CD4-positive, alpha-beta T cell treated with Interleukin-12 subunit alpha and Interleukin-12 subunit beta, for 1 hour (primary cell): ENCODE measurements at places on chromosomes 12 and 14.
A peak's percentile ranks its signal among the peaks of the same experiment; 100 is the strongest.

DNA sequence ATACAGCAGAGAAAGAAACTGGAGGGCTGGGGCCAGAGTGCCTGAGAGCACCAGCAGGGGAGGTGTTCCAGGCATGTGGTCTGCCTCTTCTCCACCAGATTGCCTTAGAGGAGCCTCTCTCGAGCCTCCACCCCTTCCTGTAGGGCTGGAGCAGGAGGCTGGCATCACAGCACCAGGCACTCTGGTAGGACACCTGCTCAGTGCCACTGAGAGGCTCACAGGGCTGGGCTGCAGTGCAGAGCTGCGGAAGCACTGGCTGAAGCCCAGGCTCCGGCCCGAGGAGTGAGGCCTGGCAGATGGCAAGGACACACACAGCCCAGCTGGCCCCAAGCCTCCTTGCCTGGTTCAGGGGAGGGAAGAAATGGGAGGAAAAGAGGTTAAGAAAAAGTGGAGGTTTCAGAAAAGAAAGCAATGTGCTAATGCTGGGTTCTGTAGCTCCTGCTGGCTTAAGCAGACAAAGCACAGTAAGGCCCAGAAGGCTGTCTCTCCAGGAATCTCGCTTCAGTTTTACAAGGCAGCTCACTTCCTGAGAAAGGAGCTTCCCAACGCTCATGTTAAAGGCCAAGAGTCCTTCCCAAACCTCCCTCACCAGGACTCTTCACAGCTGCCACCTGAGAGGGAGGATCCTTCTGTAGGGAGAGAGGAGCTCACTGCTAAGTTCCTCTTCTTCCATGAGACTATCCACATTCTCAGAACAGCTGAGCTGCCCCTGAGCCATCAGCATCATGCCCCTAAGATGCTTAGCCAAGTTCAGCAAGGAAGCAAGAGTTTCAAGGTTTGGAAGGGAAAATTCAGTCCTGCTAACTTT lies 23.8 kb downstream of the SPTB start:
- DNase-seq = no peak

DNA sequence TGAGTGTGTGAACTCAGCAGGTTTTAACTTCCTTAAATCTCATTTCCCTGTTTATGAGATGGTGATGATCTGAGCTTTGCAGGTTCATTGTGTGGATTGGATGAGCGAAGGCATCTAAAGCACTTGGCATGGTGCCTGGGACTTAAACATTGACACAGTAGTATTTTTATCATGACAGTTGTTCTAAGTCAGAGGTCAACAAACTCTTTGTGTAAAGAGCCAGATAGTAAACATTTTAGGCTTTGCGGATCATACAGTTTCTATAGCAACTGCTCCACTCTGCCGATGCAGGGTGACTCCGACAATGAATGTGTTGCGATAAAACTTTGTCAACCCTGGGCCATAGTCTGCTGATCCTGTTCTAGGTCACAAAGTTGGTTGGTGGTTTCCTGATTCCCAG lies 25.2 kb downstream of the SLC24A4 start:
- no peak for DNase-seq

GRCh38 chr14:44914849-44915248 lies 46.9 kb downstream of the KLHL28 start:
- DNase-seq = no peak

GRCh38 chr12:46212108-46212982 lies 56.5 kb downstream of the SLC38A1 start:
- DNase-seq = no peak

DNA sequence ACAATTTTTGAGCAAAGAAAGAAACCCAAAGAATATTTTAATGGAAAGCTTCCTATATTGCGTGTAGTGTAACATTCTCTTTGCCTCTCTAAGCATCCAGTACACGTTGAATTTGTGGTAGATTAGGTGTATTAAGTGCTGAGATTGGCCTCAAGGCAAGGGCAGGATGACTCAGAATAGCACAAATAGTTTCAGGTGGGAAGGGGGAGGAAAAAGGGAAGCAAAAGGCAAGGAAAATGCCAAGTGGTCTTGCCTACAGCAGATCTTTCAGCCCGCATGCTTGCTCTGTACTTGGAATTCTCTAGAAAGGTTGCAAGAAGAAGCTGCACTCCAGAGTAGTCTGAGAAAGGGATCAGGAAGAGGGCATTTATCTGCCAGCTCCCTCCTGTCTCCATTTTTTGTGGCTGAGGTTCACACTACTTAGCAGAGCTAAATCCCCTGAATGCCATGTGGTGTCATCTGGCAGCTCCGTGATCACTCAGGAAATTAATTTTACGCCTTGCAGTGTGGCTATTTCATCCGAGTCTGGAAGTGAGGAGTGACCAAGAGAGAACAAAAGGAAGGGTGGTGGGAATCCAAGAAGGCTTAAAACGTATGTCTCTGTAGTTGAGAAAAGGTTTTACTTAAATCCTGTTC lies 28.5 kb downstream of the CDKN1B start:
- DNase-seq = no peak

DNA sequence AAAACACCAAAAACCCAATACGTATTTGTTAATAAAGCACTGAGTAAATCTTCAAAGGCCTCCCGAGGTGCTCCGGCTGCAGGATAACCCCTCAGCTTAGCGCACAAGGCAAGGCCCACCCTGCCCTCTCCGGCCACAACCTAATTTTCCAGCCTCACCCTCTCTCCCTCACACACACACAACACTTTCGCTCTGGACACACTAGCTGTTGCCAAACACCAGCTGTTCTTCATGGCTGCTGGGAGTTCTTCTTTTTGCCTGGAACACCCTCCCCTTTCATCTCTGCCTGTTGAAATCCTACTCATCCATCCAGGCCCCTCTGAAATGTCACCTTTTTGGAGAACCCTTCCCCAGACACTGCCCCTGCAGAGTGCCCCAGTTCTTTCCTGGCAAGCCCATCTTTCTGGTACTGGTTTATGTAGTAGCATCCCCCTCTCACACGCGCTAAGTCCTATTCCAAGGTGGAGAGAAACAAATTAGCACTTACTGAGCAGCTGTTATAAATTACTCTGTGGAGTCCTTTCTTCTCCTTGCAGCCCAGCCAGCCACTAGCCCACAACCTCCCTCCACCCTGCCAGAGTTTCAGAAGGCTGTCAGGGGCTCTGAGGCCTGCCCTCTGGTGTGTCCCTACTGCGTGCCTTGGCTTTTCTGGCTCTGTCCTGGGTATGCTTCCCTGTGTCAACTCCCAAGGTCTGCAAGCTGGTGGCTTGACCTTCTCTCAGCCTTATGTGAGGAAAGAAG lies 805 bp upstream of the CRACR2A start:
- DNase-seq = peak; percentile 3

DNA sequence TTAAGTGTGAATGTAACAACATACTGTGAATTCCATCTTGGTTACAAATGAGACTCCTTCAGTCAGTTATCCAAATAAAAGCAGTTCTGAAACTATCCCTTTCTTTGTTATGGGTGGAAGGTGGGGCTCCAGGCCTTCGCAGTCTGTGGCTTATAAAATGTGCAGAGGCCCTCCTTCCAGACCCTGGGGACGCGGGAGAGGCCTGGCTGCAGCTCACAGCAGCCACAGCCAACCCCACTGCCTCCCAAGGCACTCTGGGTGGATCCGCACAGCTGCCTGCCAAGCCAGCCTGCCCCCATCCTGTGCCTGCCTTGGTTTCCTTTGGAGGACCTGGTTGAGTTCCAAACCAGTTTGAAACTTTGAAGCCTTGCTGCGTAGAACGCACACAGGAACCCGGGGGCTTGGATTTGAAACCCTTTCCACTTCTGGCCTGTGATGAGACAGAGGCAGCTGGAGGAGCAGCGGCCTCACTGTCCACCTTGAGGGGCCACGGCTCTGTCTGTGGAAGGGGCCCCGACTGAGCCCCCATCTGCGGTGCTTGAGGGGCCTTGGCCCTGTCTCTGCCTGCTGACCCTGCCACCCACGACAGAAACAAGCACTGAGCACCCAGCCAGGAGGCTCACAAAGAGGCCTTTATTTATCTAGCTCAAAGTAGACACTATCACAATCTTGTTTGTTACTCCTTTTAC lies 30.4 kb downstream of the CCNK start:
- DNase-seq = no peak

DNA sequence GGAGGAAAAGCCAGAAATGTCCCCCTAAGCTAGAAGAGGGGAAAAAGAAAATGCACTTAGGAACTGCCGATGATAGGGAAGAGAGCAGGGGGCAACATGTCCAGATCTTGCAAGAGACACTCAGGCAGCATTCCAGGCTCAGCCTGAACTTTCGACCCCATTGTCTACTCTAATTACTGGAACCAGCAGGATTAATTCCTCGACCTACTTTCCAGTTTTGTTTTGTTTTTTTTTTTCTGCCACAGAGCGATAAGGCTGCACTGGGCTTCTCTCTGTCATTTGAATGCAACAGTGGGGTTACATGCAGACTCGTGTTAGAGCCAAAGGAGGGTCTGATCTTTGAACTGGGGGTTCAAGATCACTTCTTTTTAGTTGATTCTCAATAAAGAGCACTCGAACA lies 68.7 kb upstream of the MED13L start:
- no peak for DNase-seq

- DNase-seq = no peak
Observed at GRCh38 chr12:11761869-11762567, 112.5 kb downstream of the ETV6 start.

DNA sequence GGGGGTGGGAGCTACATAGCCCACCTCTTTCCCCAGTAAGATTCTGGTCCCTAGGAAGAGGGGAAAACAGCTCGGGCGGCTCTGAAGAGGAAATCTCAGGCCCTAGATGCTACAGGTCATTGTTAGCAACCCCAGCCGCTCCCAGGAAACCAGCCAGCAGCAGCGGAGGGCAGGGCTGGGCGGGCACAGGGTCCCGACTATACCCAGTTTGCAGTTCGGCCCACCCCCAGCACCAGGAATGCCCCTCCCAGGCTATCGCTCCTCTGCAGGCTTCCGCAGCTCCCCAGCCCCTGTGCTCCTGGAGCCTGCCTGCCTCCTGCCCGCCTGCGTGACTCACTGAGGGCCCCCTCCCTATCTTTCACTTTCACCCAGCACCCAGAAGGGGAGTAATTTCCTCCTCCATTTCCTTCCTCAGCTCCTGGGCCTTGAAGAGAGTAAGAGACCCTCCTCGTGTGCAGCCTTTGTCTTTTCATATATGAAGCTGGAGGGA lies 27.2 kb upstream of the PNMA1 start:
- DNase-seq = peak; percentile 70

DNA sequence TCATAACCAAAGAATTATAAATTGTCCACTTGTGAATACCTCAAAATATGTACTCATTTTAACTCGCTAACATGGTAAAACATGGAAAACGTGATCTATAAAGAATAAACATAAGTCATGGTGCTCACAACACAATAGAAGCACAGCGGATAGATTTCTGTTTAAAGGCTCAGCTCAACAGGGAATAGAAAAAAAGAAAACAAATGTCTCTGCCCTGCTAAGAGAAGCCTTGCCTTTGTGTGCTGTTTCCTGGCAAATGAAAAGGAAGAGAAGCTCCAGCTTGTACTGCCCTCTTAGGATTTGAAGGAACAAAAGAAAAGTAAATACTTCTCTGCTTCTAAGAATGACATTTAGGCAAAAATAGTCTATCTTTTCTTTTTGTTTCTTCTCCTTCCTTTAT lies 121.0 kb upstream of the KRR1 start:
- no peak for DNase-seq

- DNase-seq = no peak
Observed at GRCh38 chr12:100632445-100632892, 59.0 kb downstream of the GAS2L3 start.

GRCh38 chr12:31736472-31736871 lies 7.7 kb upstream of the AMN1 start:
- DNase-seq = peak; percentile 79

DNA sequence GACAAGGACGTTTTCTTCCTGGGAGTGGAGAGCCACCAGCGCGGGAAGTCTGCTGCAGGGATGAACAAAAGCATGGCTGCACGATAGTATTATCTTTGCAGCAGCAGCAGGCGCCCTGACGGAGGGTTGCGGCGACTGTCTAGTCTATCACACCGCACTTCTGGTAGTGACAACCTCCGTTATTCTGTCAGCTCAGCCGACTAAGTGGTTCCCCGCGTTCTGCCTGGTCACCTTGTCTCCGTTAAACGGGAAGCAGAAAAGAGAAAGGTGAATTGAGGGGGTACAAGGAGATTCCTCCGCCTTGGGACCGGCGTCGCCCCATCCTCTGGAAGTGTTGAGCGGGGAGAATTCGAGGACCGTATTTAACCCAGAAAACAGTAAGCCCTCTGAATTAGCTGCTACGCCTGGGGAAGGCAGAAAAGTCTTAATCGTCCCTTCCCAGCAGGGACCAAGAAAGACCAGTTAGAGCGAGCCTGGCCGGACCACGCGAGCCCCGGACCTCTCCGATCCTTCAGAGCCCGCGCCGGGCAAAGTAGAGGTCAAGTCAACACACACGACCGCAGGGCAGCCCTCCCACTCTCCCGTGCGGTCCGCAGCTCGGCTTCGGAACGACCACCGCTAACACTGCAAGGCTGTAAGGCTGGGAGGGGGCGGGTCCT lies 536 bp upstream of the DAAM1 start:
- DNase-seq = peak; percentile 51

- no peak for DNase-seq
Observed at GRCh38 chr12:132384916-132385774, 55.8 kb upstream of the GALNT9 start.

GRCh38 chr14:106309423-106309822 lies 783.0 kb downstream of the TMEM121 start:
- no peak for DNase-seq

GRCh38 chr12:10140001-10140400 lies 10.0 kb upstream of the CLEC7A start:
- peak; percentile 58 for DNase-seq

DNA sequence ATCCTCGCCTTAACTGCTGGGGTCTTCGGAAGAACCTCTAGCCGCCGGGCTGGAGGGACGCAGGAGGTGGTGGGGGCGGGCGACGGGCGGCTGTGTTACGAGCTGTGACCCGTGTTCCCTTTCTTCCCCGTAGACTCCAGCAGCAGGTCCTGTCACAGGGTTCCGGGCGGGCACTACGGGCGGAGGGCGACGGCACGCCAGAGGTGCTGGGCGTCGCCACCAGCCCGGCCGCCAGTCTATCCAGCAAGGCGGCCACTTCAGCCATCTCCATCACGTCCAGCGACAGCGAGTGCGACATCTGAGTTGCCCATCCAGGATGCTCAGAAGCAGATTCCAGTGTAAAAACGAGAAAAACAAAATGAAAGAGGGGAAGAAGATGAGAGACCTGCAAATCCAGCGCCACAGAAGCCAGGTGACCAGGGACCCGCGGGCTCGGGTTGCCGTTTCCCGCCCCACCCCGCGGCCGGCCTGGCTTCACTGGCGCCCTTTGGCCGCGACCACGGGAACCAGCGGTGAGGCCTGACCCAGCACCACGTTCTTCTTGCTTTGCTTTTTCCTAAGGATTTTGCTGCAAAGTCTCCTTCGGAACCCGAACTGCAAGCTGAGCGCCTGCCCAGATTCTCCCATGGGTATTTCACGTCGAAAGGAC lies 2.1 kb downstream of the SIX6 start:
- DNase-seq = no peak

GRCh38 chr14:75906680-75907280 lies 75.0 kb downstream of the TGFB3 start:
- DNase-seq = peak; percentile 67

DNA sequence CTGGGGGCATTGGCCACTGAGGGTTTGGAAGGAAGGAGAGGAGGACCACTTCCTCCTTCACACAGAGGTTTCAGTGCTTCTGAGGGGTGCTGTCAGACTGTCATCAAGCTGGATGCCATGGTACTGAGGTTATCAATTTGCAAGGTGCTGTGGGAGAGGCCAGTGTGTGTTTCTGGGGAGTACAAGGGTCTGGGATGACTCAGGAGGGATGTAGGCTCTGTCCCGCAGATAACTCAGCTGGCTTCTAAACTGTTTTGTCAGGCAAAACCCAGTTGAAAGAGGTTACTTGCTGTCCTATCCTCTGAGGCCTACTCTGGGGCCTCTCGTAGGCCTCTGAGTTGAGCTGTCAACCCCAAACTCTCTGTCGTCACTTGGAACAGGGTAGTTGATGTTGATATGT lies 22.8 kb downstream of the ADCK1 start:
- no peak for DNase-seq
